ENCODE measurements at places on chromosomes 2 and 18. TPM values are rescaled to one million over a fixed set of nuclear protein-coding genes. Genes with fewer than 3 reads are reported as not detected.

DNA sequence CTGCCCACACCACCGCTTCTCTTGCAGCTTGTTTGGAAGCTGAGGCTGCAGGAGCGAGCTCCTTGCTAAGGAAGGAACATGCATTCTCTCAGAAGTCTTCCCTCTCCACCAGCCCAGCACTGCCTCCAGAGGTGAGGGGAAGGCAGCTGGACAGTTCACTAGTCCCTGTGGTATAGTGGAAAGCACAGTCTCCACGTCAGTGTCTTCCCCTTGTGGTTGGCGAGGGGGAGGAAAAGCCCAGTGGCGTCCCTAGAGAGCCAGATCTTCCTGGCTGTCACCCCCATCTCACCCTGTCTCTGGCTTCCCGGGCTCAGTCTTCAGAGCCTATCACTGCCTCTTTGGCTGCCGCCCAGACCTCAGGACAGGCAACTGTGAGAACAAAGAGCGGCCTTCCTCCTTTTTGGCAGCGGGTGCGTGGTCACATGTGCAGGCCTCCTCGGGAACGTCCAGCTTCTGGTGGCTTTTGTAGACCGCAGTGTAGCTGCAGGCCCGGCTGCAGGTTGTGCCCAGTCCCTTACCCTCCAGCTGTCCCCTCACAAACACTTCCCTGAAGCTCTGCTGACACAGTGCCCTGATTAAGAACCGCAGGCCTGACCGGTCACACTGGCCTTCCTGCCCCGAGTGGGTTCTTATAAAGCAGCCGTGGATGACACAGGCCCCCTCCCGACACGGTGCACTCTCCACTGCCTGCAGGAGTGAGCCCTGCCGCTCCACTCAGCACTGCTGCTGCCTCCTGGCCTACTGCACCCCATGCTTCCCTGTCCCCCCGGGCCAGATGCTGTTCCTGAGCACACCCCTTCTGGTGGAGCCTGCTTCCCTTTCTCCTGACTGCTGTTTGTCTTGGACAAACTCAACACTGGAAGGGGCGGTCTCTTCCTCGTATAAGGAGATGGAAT lies 90.9 kb downstream of the RNF144A start:
- peak; percentile 87 for DNase-seq

Gene UGT1A4
- total RNA-seq = not detected

GRCh38 chr2:181399027-181399426 lies 58.2 kb upstream of the ITGA4 start:
- no peak for DNase-seq

- DNase-seq = no peak
Observed at GRCh38 chr2:84033347-84033974, 425.6 kb downstream of the SUCLG1 start.

Measured in aorta (tissue), 5 donors.